ENCODE measurements at places on chromosomes 16 and 17. TPM values are rescaled to one million over a fixed set of nuclear protein-coding genes. Genes with fewer than 3 reads are reported as not detected.

TBC1D3C gene
- not detected for total RNA-seq

GRCh38 chr17:21532763-21533385, 156.7 kb downstream of the KCNJ12 start:
- no peak overlapping the region for H3K27ac ChIP-seq
- no peaks in the 10 kb centered on the region for H3K27me3 ChIP-seq
- peaks cover 13% of the 10 kb centered on the region for H3K36me3 ChIP-seq
- H3K4me1 ChIP-seq = no peaks in the 10 kb centered on the region
- no peak overlapping the region for H3K4me3 ChIP-seq

DNA sequence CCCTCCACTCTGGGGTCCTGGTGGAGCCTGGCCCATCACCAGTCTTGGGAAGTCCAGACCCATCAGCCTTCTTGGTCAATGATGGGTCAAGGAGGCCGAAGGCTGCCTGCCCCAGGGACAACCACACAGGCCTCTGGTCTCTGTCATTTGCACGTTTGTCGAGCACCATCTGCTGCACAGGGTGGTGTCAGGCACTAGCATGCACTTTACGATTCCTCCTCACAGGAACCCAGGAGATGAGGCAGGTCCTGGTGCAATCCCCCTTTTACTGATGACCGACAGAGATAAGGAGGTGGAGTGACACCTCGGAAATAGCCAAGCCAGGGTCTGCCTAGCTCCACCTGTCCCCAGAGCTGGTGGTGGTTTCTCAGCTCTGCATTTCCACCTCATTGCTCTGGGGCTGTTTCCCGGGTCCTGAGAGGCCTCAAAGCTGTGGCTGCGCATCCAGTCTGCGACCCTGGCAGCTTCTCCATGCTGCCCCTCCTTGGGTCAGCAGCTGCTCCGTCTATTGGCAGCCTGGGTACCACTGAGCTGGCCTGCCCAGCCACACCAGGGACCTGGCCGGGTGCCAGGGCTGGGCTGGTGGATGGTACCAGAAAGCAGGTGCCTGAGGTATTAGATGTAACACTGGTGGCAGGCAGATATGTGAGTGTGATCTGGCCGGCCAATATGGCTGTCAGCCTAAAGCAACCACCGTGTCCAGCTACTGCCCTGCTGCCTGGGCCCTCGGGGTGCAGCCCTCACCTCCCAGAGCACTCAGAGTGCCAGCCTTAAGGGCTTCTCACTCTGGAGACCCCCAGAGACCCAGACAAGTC, 10.0 kb downstream of the MMP15 start:
- H3K27me3 ChIP-seq = no peaks in the 10 kb centered on the region
- no peak overlapping the region for H3K4me3 ChIP-seq
- H3K27ac ChIP-seq = no peak overlapping the region

- peaks cover 18% of the 10 kb centered on the region for H3K36me3 ChIP-seq
- H3K4me3 ChIP-seq = no peak overlapping the region
- peak overlapping the region; percentile 0 for H3K27ac ChIP-seq
- peaks cover 34% of the 10 kb centered on the region for H3K4me1 ChIP-seq
These were observed 4.2 kb downstream of the NR1D1 start for GRCh38 chr17:40095944-40096791.

CCL16 gene
- total RNA-seq = not detected

TMEM238L gene
- not detected for total RNA-seq

KRT24 gene
- total RNA-seq = not detected

ASPHD1 gene
- 1.2 TPM for total RNA-seq

- H3K27me3 ChIP-seq = peaks cover 9% of the 10 kb centered on the region
- peaks cover 3% of the 10 kb centered on the region for H3K36me3 ChIP-seq
- H3K4me3 ChIP-seq = no peak overlapping the region
- peaks cover 1% of the 10 kb centered on the region for H3K4me1 ChIP-seq
- no peak overlapping the region for H3K27ac ChIP-seq
- DNase-seq = peak; percentile 69
These were observed 4.0 kb upstream of the RAB11FIP4 start for GRCh38 chr17:31387438-31387837.

DNA sequence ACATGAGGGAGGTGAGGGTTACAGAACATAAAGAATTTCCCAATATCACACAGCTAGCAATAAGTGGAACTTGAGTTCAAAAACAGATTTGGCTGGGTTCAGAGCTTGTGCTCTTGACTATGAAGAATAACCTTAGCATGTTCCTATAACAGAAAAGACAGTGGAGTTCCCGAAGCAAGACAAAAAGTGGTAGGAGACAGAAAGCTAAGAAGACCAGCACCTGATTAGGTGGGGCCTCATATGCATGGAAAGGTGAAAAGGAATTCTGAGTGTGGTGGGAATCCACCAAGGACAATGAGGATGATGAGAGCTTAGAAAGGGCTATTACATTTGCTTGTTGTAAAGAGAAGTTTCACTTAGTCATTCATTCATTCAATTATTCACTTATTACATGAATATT, 26.6 kb upstream of the CDYL2 start:
- no peaks in the 10 kb centered on the region for H3K4me1 ChIP-seq
- H3K36me3 ChIP-seq = no peaks in the 10 kb centered on the region
- no peak for DNase-seq
- no peak overlapping the region for H3K4me3 ChIP-seq
- no peak overlapping the region for H3K27ac ChIP-seq
- peaks cover 2% of the 10 kb centered on the region for H3K27me3 ChIP-seq

ALG1 gene
- 31.6 TPM for total RNA-seq

RAB26 gene
- 3.4 TPM for total RNA-seq

DNA sequence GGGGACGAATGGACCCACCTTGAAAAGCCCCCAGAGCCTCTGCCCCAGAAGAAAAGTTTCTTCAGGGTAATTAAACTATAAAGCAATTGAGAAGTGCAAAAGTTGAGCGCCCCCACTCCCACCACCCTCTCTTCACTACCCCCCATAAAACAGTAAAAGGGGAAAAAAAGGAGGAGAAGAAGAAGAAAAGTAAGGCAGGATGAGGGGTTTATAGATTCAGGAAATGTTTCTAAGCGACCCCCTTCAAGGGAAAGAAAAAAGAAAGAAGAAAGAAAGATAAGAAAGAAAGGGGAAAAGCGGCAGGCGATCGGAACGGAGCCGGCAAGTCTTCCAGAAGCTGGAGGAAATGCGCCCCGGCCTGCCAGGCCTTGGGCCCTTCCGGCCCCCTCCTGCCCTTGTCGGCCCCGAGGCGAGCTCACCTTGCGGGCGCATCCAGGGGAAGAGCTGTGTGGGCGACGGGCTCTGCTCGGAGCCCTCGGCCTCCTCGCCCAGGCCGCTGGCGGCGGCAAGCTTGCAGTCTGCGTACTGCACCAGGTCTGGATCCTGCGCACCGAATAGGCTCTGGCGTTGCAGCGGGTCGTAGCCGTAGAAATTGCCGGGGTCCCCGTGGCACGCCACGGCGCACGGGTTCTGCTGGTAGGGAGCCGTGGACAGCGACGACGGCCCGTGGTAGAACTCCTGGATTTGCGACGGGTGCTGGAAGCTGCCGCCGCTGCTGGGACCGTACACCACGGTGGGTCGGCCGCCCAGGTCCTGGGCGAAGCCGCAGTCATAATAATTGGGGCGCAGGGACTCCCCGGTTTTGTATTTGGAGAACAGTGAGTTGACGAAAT, 1.0 kb downstream of the HOXB8 start:
- H3K27me3 ChIP-seq = peaks cover 84% of the 10 kb centered on the region
- DNase-seq = no peak
- H3K36me3 ChIP-seq = no peaks in the 10 kb centered on the region
- H3K4me1 ChIP-seq = peaks cover 32% of the 10 kb centered on the region
- H3K4me3 ChIP-seq = no peak overlapping the region

INCA1 gene
- total RNA-seq = 0.89 TPM

ANKS4B gene
- not detected for total RNA-seq

DNA sequence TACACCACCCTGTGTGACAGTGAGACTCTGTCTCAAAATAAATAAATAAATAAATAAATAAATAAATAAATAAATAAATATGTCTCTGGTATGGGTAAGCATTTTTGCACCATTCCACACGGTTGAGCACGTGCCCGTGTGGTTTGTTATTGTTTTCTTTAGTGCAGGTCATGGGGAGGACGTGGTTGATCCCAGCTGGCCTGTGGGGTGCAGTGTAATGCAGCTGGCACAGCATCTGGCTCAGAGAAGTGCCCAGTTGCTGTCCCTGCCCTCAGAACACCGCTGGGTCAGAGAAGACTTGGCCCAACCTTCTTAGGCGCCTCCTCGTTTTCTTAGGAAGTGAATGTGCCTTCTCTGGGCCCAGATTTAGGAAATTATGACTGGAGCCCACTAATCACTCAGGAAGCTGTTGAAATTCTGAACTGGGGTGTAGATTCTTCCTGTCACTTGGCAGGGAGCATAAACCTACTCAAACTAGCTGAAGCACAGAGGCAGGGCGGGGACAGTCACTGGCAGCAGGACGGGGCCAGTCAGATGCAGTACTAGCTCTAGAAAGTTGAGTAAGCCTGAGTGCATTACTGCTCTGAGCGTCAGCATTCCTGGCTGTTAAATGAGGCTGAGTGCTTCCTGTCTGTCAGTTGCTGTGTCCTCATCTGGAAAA, 85.9 kb downstream of the SNX29 start:
- no peak overlapping the region for H3K4me3 ChIP-seq
- H3K36me3 ChIP-seq = no peaks in the 10 kb centered on the region

- H3K27ac ChIP-seq = peak overlapping the region; percentile 68
- no peaks in the 10 kb centered on the region for H3K27me3 ChIP-seq
- no peaks in the 10 kb centered on the region for H3K36me3 ChIP-seq
- no peak overlapping the region for H3K4me3 ChIP-seq
- DNase-seq = no peak
These were observed 792.0 kb downstream of the KCNJ2 start for GRCh38 chr17:70961341-70961740.
